Stimulated activated CD8-positive, alpha-beta memory T cell treated with anti-CD3 and anti-CD28 coated beads, Interleukin-2, amount 100 ng/mL, for 1 hour (primary cell): ENCODE measurements at places on chromosomes 6 and 20.

GRCh38 chr6:32970413-32971241 is 2.2 kb downstream of the BRD2 start:
- DNase-seq: peak; percentile 49

GRCh38 chr6:132780770-132781371 is 17.6 kb downstream of the SLC18B1 start:
- no peak for DNase-seq

DNA sequence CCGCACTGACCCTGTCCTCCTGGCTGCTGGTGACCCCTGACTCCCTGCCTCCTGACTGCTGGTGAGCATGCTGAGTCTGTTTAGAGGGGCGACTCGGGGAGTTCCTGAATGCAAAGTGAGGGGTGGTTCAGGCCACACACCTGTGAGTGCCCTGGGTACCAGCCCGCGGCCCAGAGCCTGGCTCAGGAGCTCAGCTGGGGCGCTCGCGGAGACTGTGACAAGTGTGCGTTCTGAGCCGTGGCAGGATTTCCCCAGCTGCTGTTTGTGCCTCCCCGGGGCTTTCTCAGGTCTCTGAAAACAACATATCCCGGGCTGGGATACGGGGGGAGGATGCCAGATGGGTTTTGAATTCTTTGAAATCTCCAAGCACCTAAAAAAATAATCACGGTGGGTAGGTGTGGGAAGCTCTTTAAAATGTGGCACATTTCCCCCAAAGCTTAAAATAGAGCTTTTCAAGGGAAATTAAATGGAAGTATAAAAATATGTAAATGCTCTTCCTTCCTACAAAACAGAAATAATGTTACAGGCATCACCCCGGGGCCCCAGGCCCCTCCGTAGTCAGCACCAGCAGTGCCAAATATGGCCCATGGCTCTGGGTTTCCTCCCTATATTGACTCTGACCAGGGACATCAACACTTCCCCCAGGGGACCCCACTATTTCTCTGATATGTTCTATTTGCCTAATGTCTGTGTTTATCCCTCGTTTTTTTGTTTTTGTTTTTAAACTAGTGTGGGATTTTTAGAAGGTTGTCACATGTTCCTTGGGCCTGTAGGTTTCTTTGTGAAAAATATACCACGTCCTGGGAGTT is 49.9 kb upstream of the TAGAP start:
- no peak for DNase-seq

DNA sequence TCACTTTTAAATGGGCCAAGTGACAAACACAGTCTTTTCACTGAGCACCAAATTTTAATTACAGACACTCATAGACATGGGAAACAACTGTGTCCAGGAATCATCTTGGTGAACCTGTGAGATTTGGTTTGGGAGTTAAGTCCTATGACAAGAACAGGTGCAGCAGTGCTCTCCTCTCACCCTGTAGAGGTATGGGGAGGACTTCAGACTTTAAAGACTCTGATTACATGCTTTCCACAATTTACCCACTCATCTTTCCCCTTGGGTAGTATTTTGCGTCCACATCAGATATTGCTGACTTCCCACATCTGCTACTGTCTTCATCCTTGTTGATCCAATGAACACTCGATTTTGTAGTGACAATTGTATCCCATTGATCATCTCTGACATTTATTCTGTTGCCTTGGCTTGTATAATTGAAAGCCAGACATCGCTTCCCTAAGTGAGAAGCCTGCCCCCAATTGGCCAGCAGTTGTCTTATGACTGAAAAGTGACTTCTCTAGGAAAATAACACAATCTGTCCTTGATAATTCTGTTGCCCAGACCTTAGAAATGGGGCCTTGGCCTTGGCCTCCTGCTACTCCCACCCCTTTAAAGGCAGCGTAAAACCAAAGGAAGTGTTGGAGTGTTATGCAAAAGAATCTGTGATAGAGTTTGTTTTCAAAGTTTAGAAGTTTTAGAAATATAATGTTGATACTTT is 40.0 kb downstream of the TXLNB start:
- DNase-seq: no peak

DNA sequence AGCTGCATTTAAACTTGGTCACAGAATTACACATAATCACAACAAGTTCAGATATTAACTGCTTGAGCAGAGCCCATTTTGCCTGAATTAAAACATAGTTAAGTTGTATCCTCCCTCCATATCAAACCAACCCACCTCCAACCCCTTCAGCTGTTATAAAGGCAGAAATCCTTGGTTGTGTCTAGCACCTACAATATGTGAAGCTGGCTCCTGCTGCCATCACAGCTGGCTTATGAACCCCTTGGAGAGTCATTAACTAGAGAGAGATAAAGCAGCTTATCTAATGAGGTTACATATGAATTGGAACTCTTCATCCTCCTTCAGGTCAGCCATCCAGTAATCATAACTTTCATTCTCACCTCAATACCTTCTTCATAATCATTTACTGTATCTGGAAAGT is 101.8 kb downstream of the EPHA7 start:
- DNase-seq: no peak

- no peak for DNase-seq
These were observed 116.5 kb downstream of the FAM120B start for GRCh38 chr6:170423030-170423429.

GRCh38 chr20:38132156-38132909 is 32.7 kb downstream of the TGM2 start:
- no peak for DNase-seq

DNA sequence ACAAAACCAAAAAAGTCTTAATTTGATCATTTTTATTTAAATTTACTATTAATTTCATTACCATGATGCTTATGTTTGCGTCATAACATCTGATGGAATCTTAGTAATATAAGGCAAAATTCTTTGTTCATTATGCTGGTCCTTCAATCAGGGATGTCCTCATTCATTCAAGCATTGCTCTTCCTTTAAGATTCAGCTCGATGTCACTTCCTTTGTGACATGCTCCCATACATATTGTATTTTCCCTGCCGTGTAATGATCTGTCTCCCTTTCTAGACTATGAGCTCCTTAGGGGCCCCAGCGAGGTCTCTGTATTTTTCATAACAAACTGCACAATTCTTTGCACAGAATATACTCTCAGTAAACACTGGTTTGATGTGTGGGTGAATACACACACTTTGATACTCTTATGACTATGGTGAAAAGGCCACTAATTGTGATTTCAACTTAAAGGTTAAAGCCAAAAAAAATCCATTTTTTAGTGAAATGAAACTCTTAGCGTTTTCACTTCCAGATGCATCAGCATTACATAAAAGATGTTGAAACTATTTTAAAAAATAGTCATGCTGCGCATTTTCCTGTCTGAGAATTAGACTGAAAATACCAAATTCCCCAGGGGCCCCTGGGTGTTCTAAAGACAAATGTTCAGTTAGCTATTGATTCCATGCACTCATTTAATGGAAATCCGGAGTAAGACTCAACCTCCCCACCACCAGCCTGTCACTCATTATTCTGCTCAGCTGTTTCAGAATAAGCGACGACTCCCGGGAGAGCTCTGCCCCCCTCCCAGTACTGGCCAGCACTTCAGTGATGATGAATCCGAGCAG is 169.7 kb downstream of the ATXN1 start:
- no peak for DNase-seq

DNA sequence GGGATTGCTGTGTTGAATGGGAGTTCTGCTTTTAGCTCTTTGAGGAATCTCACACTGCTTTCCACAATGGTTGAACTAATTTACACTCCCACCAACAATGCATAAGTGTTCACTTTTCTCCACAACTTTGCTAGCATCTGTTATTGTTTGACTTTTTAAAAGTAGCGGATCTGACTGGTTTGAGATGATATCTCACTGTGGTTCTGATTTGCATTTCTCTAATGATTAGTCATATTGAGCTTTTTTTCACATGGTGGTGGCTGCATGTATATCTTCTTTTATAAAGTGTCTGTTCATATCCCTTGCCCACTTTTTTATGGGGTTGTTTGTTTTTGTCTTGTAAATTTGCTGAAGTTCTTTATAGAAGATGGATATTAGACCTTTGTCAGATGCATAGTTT is 588.3 kb upstream of the ADGRB3 start:
- DNase-seq: no peak

DNA sequence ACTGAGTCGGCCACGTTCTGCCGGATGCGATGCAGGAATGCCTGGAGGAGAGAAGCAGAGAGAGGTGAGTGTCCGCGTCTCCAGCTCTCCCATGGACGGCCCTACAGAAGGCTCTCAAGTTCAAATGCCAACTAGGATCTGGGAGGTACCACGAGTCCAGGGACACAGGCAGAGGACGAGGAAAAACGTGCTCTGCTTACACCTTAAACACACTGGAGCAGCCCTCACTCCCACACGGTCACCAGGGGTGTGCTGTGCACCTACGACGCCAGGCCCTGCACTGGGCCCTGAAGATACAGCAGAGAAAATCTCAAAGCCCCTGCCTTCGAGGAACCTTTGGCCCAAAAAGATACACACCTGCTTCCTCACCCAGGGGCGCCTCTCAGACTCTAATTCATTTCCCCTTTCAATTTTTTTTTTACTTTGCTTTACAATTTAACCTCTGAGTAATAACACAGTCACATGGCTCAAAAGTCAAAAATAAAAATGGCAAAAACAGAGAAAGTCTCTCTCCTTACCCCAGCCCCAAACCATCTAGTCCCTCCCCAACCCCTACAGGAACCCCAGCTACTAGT is 79.9 kb downstream of the PREX1 start:
- no peak for DNase-seq

- DNase-seq: no peak
These were observed 92.4 kb downstream of the EYA2 start for GRCh38 chr20:46987001-46987400.

GRCh38 chr20:41167118-41167470 is 29.8 kb downstream of the PLCG1 start:
- no peak for DNase-seq

DNA sequence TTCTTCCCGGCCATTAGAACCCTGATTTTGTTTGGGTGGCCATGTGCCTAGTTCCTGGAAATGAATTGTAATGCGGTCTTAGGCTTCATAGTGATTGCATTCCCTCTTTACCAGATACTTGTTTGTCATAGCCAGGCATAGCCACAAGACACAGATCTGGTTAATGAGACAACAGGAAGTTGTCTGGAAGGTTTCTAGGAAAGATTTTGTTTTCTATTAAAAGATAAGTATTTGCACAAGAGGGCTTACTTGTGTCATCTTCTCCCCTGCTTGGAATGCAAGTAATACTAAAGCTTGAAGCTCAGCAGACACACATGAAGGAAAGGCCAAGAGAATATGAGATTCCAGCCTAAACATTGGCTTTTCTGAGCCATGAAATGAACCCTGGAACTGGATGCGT is 12.9 kb downstream of the FARS2 start:
- DNase-seq: no peak

- DNase-seq: no peak
These were observed 99.9 kb downstream of the CAP2 start for GRCh38 chr6:17493286-17493685.

- no peak for DNase-seq
These were observed 136.5 kb upstream of the OLIG3 start for GRCh38 chr6:137630666-137631065.
